Activated naive CD4-positive, alpha-beta T cell treated with anti-CD3 and anti-CD28 coated beads, Interleukin-2, amount 10 ng/mL, durations not matched to agents 7 days and 5 days (primary cell): ENCODE measurements at places on chromosomes 3 and 15.

GRCh38 chr3:72476139-72476483 is 372.1 kb downstream of the SHQ1 start:
- DNase-seq, result no peak
- H3K4me1 ChIP-seq, result peaks cover 5% of the 10 kb centered on the region
- H3K36me3 ChIP-seq, result no peaks in the 10 kb centered on the region
- H3K27me3 ChIP-seq, result no peaks in the 10 kb centered on the region

DNA sequence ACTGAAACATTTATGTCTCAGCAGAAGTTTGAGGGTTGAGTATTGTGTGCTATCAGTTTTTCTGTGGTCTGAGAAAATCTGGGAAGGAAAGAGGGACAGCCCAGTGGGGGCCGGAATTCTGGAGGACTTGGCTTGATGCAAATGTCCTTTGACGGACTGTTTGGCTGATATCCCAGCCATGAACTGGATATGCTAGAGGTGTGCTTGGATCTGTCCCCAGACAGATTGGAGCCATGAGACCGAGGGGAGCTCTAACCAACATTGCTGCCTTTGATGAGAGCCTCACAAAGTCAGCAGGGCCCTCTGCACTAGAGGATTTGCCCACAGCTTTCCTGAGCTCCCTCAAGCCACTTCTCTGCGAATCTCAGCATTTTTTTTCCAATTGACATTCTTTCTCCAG is 405.6 kb downstream of the NTRK3 start:
- H3K27ac ChIP-seq, result no peak overlapping the region
- H3K36me3 ChIP-seq, result no peaks in the 10 kb centered on the region
- H3K27me3 ChIP-seq, result no peaks in the 10 kb centered on the region
- DNase-seq, result no peak
- H3K4me1 ChIP-seq, result no peaks in the 10 kb centered on the region
- no peak overlapping the region for H3K4me3 ChIP-seq

GRCh38 chr3:105885256-105885655 is 16.4 kb upstream of the CBLB start:
- no peak for DNase-seq
- H3K27me3 ChIP-seq, result peaks cover 3% of the 10 kb centered on the region
- peaks cover 3% of the 10 kb centered on the region for H3K36me3 ChIP-seq
- peaks cover 20% of the 10 kb centered on the region for H3K4me1 ChIP-seq
- no peak overlapping the region for H3K4me3 ChIP-seq
- H3K27ac ChIP-seq, result no peak overlapping the region

DNA sequence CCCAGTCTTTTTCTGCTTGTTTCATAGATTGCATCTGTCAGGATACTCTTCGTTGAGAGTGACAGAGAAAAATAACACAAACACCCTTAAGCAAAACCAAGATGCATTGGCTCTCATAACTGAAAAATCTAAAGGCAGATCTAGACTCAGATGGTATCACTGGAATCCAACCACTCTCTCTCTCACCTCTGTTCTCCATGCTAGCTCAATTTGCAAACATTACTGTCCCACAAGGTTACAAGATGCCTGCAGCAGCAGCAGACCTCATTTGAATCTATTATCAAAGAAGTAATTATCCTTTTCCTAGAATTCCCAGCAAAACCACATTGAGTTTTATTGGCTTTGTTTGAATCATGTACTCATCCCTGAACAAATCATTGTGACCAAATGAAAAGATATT is 19.1 kb upstream of the PCOLCE2 start:
- H3K4me3 ChIP-seq, result no peak overlapping the region
- peaks cover 42% of the 10 kb centered on the region for H3K27me3 ChIP-seq

DNA sequence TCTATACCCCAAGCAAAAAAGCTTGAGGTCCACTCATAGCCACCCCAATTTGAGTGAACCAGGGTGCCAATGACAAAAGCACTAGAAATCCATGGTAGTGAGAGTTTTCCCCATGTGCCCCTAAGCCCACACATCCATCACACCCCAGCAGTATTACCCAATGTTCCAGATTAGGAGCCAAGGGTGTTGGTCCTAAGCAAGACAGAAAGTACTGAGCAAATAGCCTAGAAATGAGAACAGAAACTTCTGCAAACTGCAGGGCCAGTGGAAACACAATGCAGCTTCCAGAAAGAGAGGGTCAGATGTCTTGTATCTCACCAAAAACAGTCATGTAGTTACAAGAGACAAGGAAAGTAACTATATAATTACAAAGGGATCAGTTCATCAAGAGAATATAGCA is 10.9 kb upstream of the OXTR start:
- DNase-seq, result no peak
- H3K27me3 ChIP-seq, result no peaks in the 10 kb centered on the region
- no peaks in the 10 kb centered on the region for H3K36me3 ChIP-seq
- no peaks in the 10 kb centered on the region for H3K4me1 ChIP-seq
- no peak overlapping the region for H3K4me3 ChIP-seq

- H3K4me3 ChIP-seq, result no peak overlapping the region
- DNase-seq, result peak; percentile 25
- H3K27ac ChIP-seq, result no peak overlapping the region
- no peaks in the 10 kb centered on the region for H3K27me3 ChIP-seq
These were observed 8.9 kb downstream of the NSUN3 start for GRCh38 chr3:94071713-94072284.

GRCh38 chr3:155753038-155753639 is 8.3 kb upstream of the PLCH1 start:
- no peak overlapping the region for H3K4me3 ChIP-seq
- H3K36me3 ChIP-seq, result no peaks in the 10 kb centered on the region
- no peak overlapping the region for H3K27ac ChIP-seq
- DNase-seq, result peak; percentile 22
- no peaks in the 10 kb centered on the region for H3K4me1 ChIP-seq

- H3K4me3 ChIP-seq, result no peak overlapping the region
- H3K4me1 ChIP-seq, result no peaks in the 10 kb centered on the region
- peaks cover 49% of the 10 kb centered on the region for H3K27me3 ChIP-seq
- no peaks in the 10 kb centered on the region for H3K36me3 ChIP-seq
- DNase-seq, result no peak
These were observed 40.9 kb downstream of the TRPM1 start for GRCh38 chr15:31060429-31061140.

DNA sequence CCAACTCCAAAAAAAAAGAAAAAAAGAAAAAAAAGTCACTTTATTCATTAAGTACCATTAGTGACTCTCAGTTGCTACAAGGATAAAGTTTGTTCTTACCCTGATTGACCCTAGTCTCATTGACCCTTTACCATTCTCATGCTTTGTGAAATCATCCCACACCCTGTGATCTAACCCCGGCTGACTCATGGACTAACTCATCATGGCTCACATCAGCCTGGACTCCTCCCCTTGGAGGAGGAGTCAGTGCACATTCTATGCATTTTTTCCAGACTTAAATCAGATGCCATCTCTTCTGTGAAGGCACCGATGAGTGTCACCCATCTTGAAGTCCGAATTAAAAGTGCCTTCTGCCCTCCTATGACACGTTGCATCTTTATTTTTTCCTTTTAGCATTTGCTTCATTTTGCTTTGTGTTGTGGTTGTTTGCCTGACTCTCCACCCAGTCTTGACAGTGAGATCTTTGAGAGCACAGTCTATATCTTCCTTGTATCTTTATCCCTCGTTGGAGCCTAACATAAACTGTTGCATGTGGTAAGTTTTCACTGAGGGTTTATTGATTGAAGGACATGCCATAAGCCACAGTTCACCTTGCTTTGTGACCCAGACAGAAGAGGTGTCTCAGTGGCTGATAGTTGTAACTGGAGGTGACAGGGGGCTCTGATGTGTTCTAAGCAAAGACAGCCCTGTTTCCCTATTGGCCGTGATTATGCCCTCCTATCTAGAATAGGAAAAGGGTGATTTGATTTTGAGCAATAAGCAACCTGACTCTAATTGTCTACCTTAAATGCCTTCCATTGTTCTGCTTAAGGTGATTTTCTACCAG is 72.1 kb downstream of the IL1RAP start:
- no peaks in the 10 kb centered on the region for H3K27me3 ChIP-seq
- H3K4me3 ChIP-seq, result no peak overlapping the region
- peaks cover 23% of the 10 kb centered on the region for H3K4me1 ChIP-seq
- peaks cover 6% of the 10 kb centered on the region for H3K36me3 ChIP-seq

DNA sequence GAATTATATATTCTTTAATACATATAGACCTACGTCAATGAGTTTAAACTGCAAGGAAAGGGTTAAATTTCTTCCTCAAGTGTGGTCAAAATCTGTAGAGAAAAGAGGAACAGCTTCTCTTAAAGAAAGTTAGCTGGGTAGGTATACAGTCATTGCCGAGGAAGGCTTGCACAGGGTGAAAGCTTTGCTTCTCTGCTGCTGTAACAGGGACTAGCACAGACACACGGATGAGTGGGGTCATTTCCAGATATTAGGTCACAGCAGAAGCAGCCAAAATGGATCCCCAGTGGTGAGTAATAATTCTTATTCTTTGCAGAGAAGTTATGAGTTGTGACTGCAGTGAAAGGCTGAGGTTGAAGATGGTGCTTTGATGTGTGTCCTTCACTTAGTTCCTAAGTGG is at the start of gene CD86:
CD86 (plus strand) TSS at position 148 of the 400 bp plus-strand sequence; CDS start at position 276, 128 bp downstream.
- H3K4me3 ChIP-seq, result no peak within 1 kb of the TSS
- H3K36me3 ChIP-seq, result no peaks in the 10 kb centered on the region

GRCh38 chr3:129485721-129486663 is 42.4 kb upstream of the RHO start:
- peaks cover 14% of the 10 kb centered on the region for H3K4me1 ChIP-seq
- H3K27ac ChIP-seq, result no peak overlapping the region
- DNase-seq, result no peak
- H3K4me3 ChIP-seq, result no peak overlapping the region
- peaks cover 18% of the 10 kb centered on the region for H3K36me3 ChIP-seq

GRCh38 chr3:115989684-115990421 is 366.5 kb downstream of the GAP43 start:
- H3K27ac ChIP-seq, result no peak overlapping the region
- DNase-seq, result no peak
- H3K36me3 ChIP-seq, result no peaks in the 10 kb centered on the region
- H3K27me3 ChIP-seq, result no peaks in the 10 kb centered on the region
- no peaks in the 10 kb centered on the region for H3K4me1 ChIP-seq

GRCh38 chr3:99934975-99935797 is 117.5 kb downstream of the CMSS1 start:
- H3K27me3 ChIP-seq, result no peaks in the 10 kb centered on the region
- H3K4me3 ChIP-seq, result no peak overlapping the region
- no peak for DNase-seq
- no peaks in the 10 kb centered on the region for H3K36me3 ChIP-seq

DNA sequence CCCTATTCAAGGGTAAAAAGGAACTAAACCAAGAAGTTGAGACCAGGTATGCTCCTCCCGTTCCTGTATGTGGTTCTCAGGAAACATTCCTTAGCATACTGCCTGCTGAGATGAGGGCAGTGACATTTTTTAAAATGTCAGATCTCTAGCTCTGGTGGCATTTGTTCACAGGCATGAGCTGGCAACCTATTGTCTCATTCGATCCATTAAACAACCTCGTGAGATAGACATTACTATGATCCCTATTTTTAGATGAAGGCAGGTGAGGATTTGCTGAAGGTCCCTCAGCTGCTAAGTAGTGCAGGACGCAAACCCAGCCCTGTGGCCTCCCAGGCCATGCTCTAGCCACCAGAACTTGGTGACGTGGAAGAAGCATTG is 74.9 kb downstream of the SIDT1 start:
- H3K4me3 ChIP-seq, result no peak overlapping the region
- H3K27me3 ChIP-seq, result no peaks in the 10 kb centered on the region
- peak overlapping the region; percentile 50 for H3K27ac ChIP-seq
- peaks cover 28% of the 10 kb centered on the region for H3K4me1 ChIP-seq
- DNase-seq, result no peak

GRCh38 chr15:45884755-45885445 is 250.1 kb downstream of the SQOR start:
- no peaks in the 10 kb centered on the region for H3K27me3 ChIP-seq
- H3K4me1 ChIP-seq, result no peaks in the 10 kb centered on the region
- H3K4me3 ChIP-seq, result no peak overlapping the region

DNA sequence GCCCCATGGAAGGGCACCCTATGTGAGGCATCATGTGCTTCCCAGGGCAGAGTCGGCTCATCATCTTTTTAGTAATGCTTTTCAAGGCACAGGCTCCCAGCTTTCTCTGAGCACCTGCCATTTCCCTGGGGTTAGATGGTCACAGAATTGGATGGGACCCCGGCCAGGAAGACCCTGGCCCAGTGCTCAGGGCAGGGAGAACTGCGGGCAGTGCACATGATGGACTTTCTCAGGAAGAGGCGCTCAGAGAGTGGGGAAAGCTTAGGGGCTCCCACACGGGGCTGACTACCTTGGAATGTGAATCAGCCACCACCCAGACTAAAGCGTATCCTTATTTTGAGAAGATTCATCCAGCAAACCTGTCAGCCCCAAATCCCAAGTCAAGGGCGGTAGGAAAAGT is 16.5 kb upstream of the SKOR1 start:
- H3K4me3 ChIP-seq, result no peak overlapping the region
- H3K27me3 ChIP-seq, result peaks cover 18% of the 10 kb centered on the region
- H3K36me3 ChIP-seq, result no peaks in the 10 kb centered on the region
- H3K4me1 ChIP-seq, result peaks cover 7% of the 10 kb centered on the region
- no peak overlapping the region for H3K27ac ChIP-seq
- no peak for DNase-seq

- no peak for DNase-seq
- no peak overlapping the region for H3K27ac ChIP-seq
- no peak overlapping the region for H3K4me3 ChIP-seq
- H3K36me3 ChIP-seq, result no peaks in the 10 kb centered on the region
These were observed 596.9 kb downstream of the ZBBX start for GRCh38 chr3:166783206-166783605.

DNA sequence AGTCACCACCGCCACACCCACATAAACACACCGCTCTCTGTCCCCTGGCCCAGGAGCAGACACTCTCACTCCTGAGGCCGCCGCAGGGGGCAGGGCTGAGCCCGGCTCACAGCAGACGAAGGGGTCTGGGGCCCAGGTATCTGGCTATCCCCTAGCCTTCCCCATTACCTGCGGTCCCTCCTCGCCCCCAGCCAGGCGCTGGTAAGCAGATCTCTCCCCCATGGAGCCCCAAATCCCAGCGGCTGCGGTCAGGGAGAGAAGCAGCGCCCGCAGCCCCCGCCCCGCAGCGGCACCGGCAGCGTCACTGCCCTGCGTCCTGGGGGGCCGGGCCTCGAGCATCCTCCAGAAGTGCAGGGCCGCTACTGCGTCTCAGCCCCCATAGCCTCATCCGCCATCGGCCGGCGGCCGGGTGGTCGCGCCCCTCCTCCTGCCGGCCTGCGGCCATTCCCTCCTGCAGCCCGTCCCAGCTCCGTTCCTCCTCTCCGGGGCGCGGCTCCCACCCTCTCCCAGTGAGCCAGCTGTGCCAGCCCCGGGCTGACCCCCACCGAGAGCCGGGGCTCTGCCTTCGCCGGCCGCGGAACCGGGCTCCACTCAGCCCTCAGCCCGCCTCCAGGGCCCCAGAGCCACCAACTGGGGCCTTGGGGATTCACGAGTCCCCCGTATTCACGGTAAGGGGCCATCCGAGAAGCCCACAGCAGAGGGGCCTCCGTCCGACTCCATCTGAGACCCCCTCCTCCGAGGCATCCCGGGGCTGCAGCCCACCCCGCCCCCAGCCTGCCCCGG is 13.1 kb downstream of the TNK2 start:
- peak overlapping the region; percentile 92 for H3K27ac ChIP-seq
- peak overlapping the region; percentile 87 for H3K4me3 ChIP-seq
- peak; percentile 76 for DNase-seq
- H3K36me3 ChIP-seq, result peaks cover 14% of the 10 kb centered on the region
- H3K27me3 ChIP-seq, result no peaks in the 10 kb centered on the region
- peaks cover 50% of the 10 kb centered on the region for H3K4me1 ChIP-seq
